Trophoblast cell (in vitro differentiated cells and primary cell): ENCODE measurements at places on chromosomes 2 and 18.

DNA sequence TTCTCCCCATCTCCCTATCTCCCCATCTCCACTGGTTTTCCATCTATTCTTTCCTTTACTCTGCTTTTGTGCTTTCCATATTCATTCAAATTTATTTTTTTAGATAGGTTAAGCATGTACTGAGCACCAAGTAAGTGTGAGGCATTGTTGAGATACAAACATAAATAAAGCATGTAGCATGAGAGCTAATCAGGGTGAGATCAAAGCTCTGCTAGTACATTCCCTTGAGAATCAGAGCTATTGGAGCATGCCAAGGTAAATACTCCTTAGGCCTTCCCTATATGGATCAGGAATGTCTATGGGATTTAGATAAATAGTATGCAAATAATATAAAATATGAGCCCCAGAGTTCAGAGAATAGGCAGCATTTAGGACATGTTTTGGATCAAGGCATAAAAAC is 25.3 kb downstream of the BABAM2 start:
- H3K36me3 ChIP-seq: no peaks in the 10 kb centered on the region
- DNase-seq: no peak
- H3K27me3 ChIP-seq: no peaks in the 10 kb centered on the region
- H3K4me3 ChIP-seq: no peak overlapping the region
- H3K27ac ChIP-seq: no peak overlapping the region

DNA sequence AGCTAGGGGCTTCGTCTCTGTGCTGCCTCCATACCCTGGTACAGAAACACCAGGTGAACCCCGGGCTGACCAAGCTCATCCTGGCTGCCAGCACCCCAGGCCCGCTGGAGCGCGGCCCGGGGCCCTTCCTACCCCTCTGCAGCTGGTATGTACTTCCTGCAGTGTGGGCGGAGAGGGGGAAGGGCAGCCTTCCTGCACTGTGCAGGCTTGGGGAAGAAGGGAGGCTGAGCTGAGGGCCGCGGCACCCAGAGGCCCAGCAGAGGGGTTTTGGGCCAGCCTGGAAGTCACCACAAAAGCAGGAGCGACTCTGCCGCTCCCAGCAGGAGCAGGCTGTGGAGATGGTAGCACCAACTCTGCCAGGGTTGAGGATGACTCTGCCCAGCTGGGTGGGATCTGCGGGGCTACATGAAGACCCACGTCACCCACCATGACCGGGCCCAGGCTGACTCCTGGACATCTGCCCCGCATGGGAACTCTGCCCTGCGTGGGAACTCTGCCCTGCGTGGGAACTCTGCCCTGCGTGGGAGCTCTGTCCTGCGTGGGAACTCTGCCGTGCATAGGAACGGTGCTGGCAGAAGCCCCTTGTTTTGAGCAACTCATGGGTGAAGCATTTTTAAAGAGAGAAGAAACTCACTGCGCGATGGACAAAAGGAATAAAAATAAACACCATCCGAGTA is 273.3 kb downstream of the NDUFA10 start:
- DNase-seq: no peak
- no peak overlapping the region for H3K27ac ChIP-seq
- H3K4me3 ChIP-seq: no peak overlapping the region
- peaks cover 4% of the 10 kb centered on the region for H3K4me1 ChIP-seq

DNA sequence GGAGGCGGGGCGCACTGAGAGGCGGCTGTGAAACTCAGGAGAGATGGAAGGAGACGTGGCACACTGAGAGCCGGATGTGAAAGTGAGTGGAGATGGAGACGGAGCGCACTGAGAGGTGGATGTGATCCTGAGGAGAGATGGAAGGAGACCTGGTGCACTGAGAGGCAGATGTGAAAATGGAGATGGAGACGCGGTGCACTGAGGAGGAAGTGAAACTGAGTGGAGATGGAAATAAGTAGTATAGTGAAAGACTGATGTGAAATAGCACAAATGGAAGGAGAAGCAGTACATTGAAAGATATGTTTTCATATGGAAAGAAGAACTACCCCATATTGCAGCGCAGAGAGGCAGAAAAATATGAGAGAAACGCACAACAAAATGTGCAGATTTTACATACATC is 281.6 kb upstream of the RGPD4 start:
- no peaks in the 10 kb centered on the region for H3K36me3 ChIP-seq
- H3K4me3 ChIP-seq: no peak overlapping the region
- H3K27ac ChIP-seq: no peak overlapping the region

GRCh38 chr2:36371928-36372391 is 16.4 kb downstream of the CRIM1 start:
- H3K27me3 ChIP-seq: no peaks in the 10 kb centered on the region
- no peaks in the 10 kb centered on the region for H3K36me3 ChIP-seq

DNA sequence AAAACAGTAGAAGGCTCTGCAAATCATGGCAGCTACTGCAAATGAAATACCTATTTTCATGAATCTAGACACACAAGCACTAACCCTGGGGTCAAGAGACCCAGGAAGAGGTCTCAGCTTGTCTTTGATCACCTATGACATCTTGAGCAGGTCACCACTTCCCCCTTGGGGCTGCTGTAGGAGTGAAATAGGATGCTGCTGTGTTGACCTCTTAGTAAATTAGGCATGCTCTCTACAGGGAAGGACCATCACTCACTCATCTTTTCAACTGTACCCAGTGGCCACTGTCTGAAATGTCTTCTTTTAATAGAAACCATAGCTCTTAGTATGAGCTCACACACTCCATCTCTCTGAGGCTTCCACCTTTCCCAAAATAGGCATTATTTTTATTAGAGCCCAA is 83.8 kb downstream of the NCK2 start:
- H3K4me3 ChIP-seq: no peak overlapping the region
- no peak for DNase-seq
- H3K27ac ChIP-seq: no peak overlapping the region
- H3K27me3 ChIP-seq: no peaks in the 10 kb centered on the region
